Substantia nigra (tissue), 51 donors: ENCODE measurements at places on chromosomes 4 and X.

- no peak for DNase-seq
Measured at GRCh38 chr4:2423695-2424094, 4.9 kb downstream of the CFAP99 start.

DNA sequence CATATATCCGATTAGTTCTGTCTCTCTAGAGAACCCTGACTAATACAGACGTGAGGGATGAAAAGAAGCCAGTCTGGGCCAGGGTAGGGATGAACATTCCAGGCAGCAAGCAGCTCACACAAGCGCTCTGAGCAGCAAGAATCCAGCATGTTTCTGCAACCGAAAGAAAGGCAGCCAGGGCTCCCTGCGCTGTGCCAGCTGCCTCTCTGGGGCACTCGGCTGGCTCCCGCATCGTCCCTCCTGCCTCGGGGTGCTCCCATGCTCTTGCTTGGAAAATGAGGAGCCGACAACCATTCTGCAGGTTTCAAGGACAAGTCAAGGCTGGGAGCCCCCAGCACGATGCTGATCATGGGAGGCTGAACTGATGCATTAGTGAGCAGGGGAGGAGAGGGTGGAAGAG is 7.0 kb downstream of the JAKMIP1 start:
- peak; percentile 35 for DNase-seq

- no peak for DNase-seq
Measured at GRCh38 chr4:114280645-114281044, 301.2 kb upstream of the ARSJ start.

- no peak for DNase-seq
Measured at GRCh38 chr4:171430495-171430894, 382.7 kb upstream of the GALNTL6 start.

GRCh38 chr4:99615170-99615820 is 40.7 kb downstream of the MTTP start:
- no peak for DNase-seq

DNA sequence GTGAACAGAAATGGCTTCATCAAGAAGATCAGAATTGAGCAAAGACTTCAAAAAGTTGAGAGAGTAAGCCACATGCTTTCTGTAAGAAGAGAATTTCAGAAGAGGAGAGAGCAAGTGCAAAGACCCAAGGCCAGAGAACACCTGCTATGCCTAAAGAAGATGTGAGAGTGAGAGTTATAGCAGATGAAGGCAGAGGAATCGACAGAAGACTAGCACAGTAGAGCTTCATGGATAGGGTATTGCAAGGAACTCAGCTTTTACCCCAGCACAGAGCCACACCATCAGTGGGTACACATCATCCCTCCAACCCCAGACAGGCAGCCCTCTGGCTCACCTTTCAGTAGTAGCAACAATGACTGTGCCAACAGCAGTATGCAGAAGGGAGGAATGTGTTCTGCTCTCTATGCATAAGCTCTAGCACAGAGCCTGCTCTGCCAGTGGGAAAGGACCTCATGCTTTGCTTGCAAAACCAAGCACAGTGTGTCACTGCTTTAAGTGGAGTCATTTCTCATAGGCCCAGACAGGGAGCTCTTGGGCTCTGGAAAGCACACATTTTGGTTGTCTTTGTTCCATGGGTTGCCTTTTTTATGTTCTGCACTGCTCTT is 318.6 kb downstream of the NAF1 start:
- no peak for DNase-seq

DNA sequence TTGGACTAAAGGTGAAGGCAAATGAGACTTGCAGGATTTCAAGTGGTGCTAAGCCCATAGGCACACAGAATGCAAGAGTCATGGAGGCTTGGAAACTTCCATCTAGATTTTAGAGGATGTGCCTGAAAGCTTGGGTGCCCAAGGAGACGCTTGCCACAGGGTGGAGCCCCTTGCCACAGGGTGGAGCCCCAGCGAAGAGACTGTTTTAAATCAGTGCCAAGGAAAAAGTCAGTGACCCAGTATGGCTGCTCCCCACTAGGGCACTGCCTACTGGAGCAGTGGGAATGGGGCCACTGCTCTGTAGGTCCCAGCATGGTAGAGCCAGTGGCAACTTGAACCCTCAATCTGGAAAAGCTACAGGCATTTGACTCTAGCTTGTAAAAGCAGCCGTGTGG is 794.2 kb upstream of the LCORL start:
- no peak for DNase-seq

- no peak for DNase-seq
Measured at GRCh38 chrX:153471663-153472280, 1.4 kb upstream of the HAUS7 start.

- no peak for DNase-seq
Measured at GRCh38 chrX:47751670-47752069, 85.0 kb upstream of the ZNF81 start.

GRCh38 chr4:119299260-119299671 is 22.7 kb downstream of the FABP2 start:
- DNase-seq, result no peak

DNA sequence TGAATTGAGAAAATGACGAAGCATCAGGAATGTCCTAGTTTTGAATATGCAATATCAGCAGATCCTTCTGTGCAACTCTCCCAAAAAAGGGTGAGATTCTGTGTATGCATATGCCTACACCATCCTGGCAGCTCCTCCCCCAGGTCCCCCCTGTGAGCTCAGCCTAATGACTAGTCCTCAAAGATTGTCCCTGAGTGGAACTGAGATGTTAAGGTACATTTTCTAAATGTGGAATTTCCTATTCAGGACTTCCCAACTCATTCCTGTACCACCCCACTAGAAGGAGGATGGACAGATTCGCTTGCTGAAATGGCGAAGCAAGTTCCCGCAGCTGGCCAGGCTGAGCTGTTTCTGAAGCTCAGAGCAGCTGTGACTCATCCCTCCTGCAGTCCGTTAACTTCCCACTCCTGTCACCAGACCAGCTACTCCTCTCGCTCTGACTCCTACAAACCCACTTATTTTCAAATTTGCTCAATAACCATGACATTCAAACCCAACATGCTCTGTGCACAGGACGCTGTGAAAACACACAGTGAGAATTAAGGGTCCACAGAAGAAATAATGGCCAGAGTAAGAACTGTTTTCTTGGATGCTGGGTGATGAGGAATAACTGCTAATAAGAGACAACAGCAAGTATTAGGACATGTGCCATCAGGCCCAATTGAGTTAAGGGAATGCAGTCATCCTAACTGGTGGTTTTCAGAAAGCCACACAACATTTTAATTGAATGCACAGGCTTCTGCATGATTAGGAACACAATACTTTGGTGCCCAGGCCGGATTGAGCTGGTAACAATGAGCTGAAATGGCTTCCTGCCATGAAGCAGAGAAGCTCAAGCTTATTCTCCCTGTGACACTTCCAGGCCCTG is 40.0 kb upstream of the IRF2 start:
- DNase-seq, result peak; percentile 34

GRCh38 chrX:24025741-24026403 is 1.1 kb downstream of the KLHL15 start:
- no peak for DNase-seq

GRCh38 chrX:72124540-72125201 is 7.0 kb downstream of the RTL5 start:
- DNase-seq, result no peak

GRCh38 chr4:139030614-139031235 is 15.1 kb downstream of the NOCT start:
- peak; percentile 60 for DNase-seq

GRCh38 chr4:101777431-101777830 is 13.1 kb upstream of the BANK1 start:
- no peak for DNase-seq

- DNase-seq, result no peak
Measured at GRCh38 chrX:138945219-138945618, 233.7 kb upstream of the FGF13 start.

DNA sequence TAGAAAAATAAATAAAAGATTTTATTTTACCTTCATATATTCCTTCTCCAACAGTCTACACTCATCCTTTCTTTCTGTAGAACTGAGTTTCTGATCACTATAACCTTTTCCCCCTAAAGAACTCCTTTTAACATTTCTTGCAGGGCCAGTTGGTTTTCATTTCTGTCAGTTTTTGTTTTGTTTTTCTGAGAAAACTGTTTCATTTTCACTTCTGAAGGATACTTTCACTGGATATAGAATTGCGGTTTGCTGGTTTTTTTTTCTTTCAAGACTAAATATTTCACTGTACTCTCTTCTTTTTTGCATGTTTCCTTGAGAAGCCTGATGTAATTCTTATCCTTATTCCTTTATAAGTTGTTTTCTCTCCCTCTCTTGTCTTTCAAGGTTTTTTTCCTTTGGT is 90.4 kb upstream of the EOLA2 start:
- DNase-seq, result no peak

DNA sequence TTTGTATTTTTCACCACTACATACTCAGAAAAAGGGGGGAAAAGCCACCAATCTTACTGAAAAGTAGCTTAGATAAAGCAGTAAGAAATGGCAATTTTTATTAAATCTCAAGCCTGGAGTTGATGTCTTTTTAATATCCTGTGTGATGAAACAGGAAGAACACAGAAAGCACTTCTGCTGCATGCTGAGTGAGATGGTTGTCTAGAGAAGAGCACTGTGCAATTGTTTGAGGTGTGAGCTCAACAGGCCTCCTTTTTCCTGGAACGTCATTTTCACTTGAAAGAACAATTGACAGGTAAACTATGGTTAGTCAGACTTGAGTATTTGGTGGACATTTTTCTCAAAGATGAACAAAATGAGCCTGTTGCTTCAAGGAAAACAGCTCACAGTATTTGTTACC is 73.9 kb downstream of the RTL5 start:
- DNase-seq, result no peak

- DNase-seq, result no peak
Measured at GRCh38 chrX:3195845-3196244, 150.6 kb downstream of the MXRA5 start.

GRCh38 chrX:38941675-38942074 is 140.4 kb downstream of the MID1IP1 start:
- DNase-seq, result no peak

- DNase-seq, result no peak
Measured at GRCh38 chr4:182179105-182179504, 64.1 kb upstream of the TENM3 start.

DNA sequence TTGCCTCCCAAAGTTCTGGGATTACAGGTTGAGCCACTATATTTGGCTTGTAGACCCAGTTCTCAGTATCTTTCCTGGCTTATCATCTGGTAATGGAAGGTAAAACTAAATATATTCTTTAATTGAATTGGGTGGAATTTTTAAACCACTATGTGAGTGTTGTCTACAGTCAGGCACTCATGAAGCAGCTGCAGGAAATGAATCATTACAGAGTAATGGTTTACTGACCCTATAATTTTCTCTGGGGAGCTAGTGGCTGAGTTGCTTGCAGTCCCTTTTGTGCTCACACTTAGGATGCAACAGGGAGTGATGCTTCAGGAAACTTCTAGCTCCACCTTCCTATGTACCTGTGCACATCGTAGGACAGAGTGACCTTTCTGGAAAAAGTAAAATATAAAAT is 4.1 kb upstream of the UGT2B7 start:
- no peak for DNase-seq

DNA sequence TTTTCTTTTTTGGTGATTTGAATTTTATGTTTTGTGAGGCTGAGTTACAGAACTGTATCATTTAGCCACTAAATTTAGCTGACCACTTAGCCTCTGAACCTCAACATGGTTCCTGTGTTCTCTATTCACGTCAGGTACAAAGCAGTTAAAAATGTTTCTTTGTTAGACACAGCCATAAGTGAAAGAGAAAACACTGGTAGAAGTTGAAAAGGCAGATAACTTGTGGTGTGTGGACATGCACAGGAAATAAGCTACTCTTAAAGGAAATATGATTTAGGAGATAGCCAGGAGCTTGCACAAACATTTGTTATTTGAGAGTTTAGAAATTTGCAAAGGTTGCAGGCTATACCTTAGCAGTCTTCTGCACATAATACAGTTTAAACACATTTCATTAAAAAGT is 171.0 kb upstream of the RPS6KA3 start:
- no peak for DNase-seq

- DNase-seq, result peak; percentile 19
Measured at GRCh38 chrX:153494541-153495361, at the start of gene BGN. Gene BGN (plus strand): TSS chrX:153494980. CDS start chrX:153504632, 9,652 bp downstream.

GRCh38 chr4:4216648-4217047 is 10.1 kb downstream of the OTOP1 start:
- DNase-seq, result no peak

GRCh38 chrX:42274151-42274550 is 350.8 kb upstream of the CASK start:
- no peak for DNase-seq

GRCh38 chrX:139930401-139930800 is 2.5 kb downstream of the ATP11C start:
- no peak for DNase-seq

- DNase-seq, result no peak
Measured at GRCh38 chr4:74055096-74055495, 16.6 kb upstream of the CXCL3 start.

GRCh38 chr4:74114234-74114633 is 15.2 kb upstream of the CXCL2 start:
- DNase-seq, result no peak
